Stimulated activated CD8-positive, alpha-beta memory T cell treated with anti-CD3 and anti-CD28 coated beads, Interleukin-7, amount 100 ng/mL, for 4 hours (primary cell): ENCODE measurements at places on chromosomes 7 and 10.

DNA sequence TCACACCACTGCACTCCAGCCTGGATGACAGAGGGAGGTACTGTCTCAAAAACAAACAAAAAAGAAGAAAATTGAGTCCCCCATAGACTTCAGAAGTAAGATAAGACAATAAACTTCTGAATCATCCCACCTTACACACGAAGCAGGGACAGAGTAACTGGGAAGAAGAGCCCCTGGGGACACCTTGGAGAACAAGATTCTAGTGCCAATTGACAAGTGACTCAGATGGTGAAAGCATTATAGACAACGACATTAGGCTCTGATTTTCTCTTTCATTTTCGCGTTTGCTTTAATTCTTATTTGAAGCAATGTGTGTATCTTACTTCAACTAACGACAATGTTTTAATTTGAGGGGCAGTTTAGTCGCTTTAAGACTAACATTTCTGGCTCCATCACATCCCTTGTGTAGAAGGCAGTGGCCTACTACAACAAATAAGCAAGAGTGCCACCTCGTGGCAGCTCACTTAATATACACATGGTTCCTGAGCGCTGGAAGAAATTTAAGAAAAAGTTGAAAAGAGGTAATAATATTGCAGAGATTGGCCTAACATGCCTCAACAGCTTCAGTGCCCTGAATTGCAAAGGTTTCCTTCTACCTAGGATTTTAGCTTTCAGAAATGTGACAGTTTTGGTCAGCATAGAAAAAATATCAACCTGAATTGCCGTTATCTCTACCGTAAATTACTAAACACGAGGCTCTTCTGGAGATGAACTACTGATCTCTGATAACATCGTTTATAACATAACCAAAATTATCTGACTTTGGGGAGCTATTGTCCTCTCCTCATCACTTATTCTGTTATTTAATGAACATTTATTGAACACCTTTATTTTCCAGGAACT, 36.7 kb downstream of the ASNS start:
- DNase-seq: no peak

DNA sequence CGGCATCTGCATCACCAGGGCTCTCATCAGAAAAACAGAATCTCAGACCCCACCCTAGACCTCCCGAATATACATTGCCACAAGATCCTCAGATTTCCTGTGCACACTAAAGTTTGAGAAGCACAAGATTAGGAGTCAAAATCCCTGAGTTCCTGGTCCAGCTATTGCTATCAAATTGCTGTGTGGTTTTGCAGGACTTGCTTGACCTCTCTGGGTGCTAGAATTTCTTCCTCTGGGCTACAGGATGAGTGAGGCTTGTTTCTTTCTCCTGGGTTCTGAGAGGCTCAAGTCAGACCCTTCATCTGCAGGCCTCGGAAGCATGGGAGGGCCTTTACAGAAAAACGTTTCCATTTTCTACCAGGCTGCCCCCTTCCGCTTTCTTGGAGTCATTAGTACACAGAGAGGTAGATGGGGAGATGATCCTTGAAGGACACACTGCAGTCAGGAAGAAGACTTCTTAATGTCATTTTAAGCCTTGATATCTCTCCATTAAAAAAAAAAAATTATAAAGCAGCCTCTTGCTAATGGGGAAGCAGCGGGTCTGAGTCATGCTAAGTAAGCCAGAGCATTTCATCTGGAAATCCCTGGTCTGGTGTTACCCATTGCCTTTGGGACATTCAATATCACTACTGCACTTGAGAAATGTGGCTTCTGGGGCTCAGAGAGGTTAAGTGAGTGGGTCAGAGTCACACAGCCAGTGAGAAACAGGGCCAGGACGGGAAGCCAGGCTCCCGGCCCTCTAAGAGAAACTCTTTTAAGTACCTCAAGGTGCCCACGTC, 173.5 kb downstream of the KCNMA1 start:
- no peak for DNase-seq

GRCh38 chr10:78579576-78579975, 489.2 kb upstream of the ZMIZ1 start:
- DNase-seq: no peak

- DNase-seq: no peak
These were observed 18.6 kb upstream of the DLX5 start for GRCh38 chr7:97043281-97043680.

GRCh38 chr10:129725890-129726631, 238.0 kb downstream of the EBF3 start:
- DNase-seq: no peak

DNA sequence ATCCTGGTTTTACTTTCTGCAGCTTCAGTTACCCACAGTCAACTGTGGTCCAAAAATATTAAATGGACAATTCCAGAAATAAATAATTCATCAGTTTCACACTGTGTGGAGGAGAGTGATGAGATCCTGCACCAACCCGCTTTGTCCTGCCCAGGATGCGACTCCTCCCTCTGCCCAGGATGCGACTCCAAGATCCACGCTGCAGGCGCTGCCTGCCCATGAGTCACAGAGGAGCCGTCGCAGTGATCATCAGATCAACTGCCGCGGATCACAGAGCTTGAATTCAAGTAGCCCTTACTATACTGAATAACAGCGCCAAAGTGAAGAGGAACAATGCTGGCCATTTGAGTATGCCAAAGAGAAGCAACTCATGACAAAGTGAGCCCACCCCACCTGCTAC, 61.5 kb downstream of the GRB10 start:
- DNase-seq: no peak

DNA sequence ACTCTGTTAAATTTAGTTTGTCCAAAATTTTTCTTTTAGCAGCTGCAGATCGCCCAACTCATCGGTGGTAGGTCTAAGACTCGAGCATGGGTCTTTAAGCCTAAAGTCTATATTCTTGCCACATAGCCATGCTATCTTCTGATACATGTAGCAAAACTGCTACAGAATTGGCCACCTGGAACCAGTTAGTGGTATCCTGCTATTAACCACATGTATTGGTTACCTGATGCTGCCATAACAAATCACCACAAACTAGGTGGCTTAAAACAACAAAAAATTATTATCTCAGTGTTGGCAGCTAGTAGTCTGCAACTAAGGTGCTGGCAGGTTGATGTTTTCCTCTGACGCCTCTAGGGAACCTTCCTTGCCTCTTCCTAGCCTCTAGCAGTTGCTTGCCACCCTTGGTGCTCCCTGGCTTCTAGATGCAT, 96.7 kb upstream of the PIK3CG start:
- DNase-seq: no peak

DNA sequence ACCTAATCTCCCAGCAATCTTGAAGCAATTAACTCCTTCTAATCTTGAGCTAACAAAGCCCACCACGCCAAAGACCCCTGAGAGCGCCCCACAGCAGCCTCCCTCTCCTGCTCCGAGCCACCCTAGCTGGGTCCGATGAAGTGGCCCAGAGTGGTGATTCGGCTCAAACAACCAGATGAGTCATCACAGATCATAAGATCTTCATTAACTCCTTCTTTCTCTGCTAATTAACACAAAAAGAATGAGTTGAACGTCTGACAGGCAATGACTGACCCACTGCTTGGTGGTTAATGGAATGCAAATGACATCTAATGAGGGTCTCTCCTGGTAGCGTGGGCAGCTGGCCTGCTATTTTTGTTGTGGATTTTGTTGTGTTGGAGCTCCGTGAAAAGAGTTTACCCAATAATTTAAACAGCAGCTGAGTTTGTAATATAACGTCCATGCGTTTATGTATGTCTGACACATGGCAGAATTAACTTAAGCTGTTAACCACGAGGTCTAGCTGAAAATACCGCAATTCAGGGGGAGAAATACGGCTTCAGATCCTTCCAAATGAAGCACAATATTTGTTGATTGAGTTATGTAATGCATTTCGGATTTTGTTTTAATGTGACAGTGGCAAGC, 161.4 kb downstream of the RAB11FIP2 start:
- DNase-seq: no peak

DNA sequence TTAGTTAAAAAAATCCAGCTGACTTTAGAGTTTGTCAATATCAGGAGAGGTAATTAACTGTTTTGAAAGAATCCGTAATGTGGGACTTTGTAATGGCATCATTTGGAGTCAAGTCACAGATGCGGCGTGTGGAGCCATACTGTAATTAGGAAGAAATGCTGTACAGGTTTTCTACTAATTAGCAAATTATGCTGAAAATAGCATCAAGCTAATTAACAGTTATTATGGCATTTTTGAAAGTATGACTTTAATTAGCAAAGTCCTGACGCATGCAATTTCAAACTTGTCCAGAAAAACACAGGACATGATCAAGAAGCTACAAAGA, 68.3 kb downstream of the EBF3 start:
- no peak for DNase-seq
